ENCODE measurements at places on chromosomes 1 and 21. TPM values are rescaled to one million over a fixed set of nuclear protein-coding genes. Genes with fewer than 3 reads are reported as not detected.

DNA sequence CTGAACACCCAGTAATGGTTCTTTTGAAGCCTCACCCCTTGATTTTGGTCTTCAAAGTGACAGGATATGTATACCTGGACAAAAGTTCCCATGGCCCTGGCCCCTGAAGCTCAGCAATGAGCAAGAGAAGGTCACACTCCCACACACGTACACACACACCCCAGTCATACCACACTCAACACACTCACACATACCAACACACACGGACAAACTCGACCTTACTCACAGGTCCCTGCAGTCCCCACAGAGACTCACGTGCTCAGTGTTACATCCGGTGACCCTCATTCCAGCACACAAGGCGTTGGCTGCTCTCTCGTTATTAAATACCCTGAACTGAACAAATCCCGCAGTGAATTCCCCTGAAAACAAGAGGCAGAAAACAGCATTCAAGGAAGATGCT, 5.9 kb downstream of the ITLN1 start:
- ATAC-seq, result peak; percentile 79

FAM72C gene
- total RNA-seq, result 11.8 TPM

RHD gene
- 0.11 TPM for total RNA-seq

LRRC38 gene
- not detected for total RNA-seq

GRCh38 chr1:165397944-165398343, 41.4 kb upstream of the LMX1A start:
- ATAC-seq, result peak; percentile 62

DNA sequence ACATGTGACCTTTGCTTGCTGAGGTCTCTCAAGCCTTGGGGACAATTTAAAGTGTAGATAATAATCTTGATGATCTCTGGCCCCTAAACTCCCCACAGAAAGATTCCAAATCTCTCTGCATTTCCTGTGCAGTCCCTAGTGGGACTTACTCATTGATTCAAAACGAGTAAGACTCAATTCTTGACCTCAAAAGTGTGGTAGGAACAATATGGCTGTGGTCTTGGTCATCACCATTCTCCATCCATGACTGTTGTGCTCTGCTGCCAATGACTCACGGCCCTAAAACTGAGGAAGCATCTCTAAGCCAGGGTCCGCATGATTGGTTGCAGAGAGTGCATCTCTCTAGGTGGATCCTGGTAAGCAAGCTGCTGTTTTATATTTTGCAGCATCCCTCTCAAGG, 268.0 kb downstream of the PTGER3 start:
- ATAC-seq, result no peak

- ATAC-seq, result no peak
Measured at GRCh38 chr1:81428998-81429397, 371.7 kb upstream of the ADGRL2 start.

GRCh38 chr1:47436979-47437446, 831 bp upstream of the FOXD2 start:
- peak; percentile 20 for ATAC-seq

GRCh38 chr1:244751271-244751895, 84.1 kb upstream of the COX20 start:
- ATAC-seq, result no peak

- ATAC-seq, result peak; percentile 78
Measured at GRCh38 chr1:61387829-61388228, 305.5 kb downstream of the NFIA start.

DNA sequence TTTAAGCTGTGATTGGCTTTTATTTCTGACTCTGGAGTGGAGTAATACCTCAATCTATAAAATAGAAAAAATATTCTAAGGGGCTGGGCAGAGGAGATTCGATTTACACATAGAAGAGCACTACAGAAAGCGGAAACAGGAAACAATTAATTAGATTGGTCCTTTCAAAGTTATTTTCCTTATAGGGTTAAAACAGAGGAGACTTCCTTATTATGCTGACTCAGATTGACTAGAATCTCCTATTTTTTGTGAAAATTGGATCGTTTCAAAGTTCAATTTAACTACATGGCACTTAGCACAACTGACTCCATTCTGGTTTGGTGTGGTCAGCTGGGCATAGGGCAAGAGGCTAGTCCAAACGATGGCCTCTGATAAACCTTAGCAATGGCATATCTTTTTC, 48.3 kb upstream of the NCAM2 start:
- no peak for ATAC-seq

GRCh38 chr1:210328032-210328745, 513 bp upstream of the HHAT start:
- no peak for ATAC-seq

DNA sequence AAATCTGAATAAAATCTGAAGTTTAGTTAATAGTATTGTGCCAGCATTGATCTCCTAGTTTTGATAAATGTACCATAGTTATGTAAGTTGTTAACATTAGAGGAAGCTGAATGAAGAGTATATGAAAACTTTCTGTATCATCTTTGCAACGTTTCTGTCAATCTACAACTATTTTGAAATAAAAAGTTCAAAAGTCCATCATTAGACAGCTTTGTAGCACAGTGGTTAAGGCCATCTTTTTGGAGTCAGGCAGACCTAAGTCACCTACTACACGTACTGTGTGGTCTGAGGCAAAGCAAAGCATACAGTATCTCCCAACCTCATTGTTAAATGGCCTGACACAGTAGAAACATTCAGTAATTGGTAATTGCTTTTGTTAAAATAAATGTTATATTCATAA, 47.9 kb upstream of the ATP1A1 start:
- ATAC-seq, result peak; percentile 42

GRCh38 chr1:56967900-56968832, 2.4 kb upstream of the C8B start:
- no peak for ATAC-seq

TAL1 gene
- not detected for total RNA-seq

GRCh38 chr1:33727310-33727709, 136.6 kb upstream of the HMGB4 start:
- no peak for ATAC-seq

- no peak for ATAC-seq
Measured at GRCh38 chr1:66982561-66983260, 57.9 kb downstream of the MIER1 start.

LMOD1 gene
- total RNA-seq, result not detected

GRCh38 chr21:34807146-34807880, 138.5 kb downstream of the CLIC6 start:
- peak; percentile 91 for ATAC-seq

PADI2 gene
- total RNA-seq, result 0.26 TPM

GRCh38 chr1:116667078-116667574, 407 bp downstream of the IGSF3 start:
- ATAC-seq, result no peak

PROX1 gene
- total RNA-seq, result 0.08 TPM

DNA sequence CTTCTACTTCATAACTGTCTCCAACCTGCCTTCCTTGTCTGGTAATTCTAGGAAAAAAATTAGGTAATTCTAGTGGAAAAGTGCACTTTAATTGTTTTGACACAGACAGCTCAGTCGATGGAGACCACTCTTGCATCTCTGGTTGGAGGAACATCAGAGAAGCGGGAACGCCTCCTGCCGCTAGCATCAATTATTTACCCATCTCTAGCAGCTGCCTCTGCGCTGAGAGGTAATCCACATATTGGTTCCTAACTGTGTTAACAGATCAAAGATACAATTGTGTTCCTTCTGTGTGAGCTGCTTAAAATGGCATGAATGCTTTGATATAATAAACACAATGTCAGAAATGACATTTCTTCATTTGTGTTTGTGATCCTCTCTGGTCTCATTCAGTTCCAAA, 33.3 kb downstream of the C2CD2 start:
- no peak for ATAC-seq

- no peak for ATAC-seq
Measured at GRCh38 chr1:230219174-230220067, 152.4 kb downstream of the GALNT2 start.

- ATAC-seq, result no peak
Measured at GRCh38 chr21:34639250-34639649, 24.3 kb upstream of the RCAN1 start.

DNA sequence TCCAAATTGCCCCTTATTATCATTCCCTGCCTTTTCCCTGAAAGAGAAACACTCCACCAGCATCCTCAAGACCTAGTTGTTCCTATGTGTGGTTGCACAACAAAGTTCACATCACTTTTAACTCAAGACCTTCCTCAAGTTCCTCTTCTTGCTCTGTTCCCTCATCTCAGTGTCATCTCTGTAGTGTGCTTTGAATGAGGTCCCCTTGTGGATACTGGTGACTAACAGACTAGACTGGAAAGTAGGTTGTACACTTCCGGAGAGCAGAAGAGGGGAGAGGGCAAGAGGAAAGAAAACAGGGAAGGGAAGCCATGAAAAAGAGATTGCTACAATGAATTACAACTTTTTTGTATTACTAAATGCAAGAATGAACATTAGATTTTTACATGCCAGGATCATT, 853.8 kb downstream of the USP25 start:
- ATAC-seq, result no peak

GRCh38 chr1:72649991-72650390, 367.7 kb upstream of the NEGR1 start:
- ATAC-seq, result no peak

DNA sequence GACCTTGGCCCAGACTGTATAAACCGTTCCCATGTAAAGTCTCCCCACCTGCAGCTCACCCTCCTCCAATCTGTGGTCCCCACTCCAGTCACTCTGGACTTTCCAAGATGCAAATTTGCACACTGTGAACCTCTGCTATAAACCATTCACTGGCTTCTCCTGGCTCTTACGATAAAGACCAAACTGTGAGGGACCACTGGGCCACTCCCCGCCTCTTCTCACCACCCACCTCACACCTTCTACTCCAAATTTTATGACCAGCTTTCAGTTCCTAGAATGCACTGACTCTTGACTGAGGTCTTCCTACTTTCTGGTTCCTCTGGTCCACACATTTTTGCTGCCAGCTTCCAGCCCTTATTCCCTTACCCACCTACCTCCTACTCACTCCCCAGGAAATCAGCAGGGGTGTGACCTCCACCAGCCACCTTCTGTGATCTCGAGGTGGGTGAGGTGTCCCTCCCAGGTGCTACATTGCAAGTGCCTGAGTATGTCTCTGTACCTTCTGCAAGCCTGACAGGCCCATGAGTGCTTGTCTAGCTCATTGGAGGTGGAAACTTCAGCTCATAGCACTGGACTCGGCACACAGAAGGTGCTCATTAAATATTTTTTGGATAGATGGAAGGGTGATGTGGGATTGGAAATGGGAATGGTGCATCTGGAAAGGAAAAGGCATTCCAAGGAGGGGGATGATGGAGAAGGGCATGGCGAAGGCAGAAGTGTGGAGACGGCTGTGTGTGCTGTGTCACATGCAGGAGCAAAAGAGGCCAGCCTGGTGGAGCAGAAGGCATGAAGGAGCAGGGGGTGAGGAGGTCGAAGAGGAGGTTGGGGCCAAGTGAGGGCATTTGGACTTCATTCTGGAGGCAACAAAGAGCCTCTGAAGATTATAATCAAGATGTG, 15.6 kb upstream of the CSF1 start:
- peak; percentile 5 for ATAC-seq

DNA sequence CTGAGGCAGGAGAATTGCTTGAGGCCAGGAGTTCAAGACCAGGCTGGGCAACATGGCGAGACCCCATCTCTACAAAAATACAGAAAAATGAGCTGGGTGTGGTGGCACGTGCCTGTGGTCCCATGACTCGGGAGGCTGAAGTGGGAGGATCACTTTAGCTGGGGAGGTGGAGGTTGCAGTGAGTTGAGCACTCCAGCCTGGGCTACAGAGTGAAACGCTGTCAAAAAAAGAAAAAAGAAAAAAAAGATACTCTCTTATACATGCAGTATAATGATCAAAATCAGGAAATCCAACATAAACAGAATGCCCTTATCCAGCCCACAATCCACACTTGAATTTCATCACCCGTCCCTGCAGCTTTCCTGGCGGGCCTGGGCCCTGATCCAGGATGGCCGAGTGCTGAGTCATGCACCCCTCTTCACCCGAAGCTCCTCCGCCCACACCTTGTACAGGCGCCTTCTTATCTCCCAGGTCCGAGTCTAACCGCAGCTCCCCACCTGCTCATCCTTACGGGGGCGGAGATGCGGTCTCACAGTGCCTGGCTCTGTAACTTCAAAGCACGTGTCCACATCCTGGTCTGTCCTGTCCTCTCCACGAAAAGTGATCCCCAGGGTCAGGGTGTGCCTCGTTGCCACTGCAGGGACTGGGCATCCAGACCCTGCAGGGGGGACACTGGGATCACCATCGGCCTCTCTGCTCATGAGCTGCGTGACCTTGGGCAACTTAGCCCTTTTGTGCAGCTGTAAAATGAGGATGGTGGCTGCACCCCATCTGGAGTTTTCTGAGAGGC, 120.2 kb upstream of the SLC45A1 start:
- ATAC-seq, result peak; percentile 19

GRCh38 chr1:41487126-41488039, 2.9 kb upstream of the EDN2 start:
- peak; percentile 85 for ATAC-seq

TRIM58 gene
- 0.19 TPM for total RNA-seq

GRCh38 chr1:157025856-157026255, 19.7 kb downstream of the ARHGEF11 start:
- ATAC-seq, result no peak

MIXL1 gene
- 0.15 TPM for total RNA-seq

- ATAC-seq, result no peak
Measured at GRCh38 chr1:205066141-205066818, 18.0 kb downstream of the TMEM81 start.

ACTA1 gene
- not detected for total RNA-seq

DNA sequence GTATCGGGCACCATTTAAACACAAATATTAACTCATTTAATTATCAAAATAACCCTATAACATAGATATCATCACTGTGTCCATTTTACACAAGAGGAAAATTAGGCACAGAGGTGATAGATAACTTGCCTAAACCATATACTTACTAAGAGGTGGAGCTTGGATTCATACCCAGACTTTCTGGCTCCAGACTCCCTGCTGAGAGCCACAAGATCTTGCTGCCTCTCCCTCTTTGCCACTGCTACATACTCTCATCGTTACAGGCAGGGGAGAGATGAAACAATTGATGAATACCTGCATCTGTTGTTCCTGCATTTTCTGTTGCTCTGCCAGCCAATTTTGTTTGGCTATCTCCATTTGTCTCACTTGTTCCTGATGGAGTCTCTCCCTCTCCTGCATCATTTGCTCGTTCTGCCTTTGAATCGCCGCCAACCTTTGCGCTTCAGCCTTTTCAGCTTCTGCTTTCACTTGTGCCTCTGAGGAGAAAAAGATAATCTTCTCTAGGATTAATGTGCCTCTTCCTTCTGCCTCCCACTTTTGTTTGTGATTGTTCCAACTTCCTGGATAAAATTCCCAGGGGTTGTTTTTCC, 10.6 kb downstream of the GBP5 start:
- no peak for ATAC-seq

MYBPH gene
- total RNA-seq, result not detected

DNA sequence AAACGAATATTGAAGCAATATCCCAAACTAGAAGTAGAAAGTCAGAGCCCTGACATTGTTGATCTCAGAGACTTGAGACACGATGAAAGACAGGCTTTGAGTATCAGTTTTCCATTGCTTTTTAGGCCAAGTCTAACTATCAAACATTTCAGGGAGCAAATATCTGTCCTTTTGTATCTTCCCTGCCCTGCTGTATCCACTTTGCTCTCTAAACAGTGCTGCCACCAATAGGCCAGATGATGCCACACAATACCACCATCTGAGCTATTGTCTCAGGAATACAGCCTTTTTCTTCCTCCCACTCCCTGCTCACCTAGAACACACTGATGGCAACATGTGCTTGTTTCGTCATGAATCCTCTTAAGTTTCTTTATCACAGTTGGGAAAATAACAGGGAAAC, 62.6 kb upstream of the SPAG17 start:
- ATAC-seq, result no peak

Measured in activated T-helper 17 cell treated with anti-CD3 and anti-CD28 coated beads, Interleukin-2, amount 50 U/mL, for 72 hours (primary cell).